ENCODE measurements at places on chromosomes 16 and 17.

- DNase-seq: no peak
Measured at GRCh38 chr16:54431041-54431996, 144.7 kb upstream of the IRX3 start.

- no peak for DNase-seq
Measured at GRCh38 chr16:10782628-10783027, 36.0 kb downstream of the TVP23A start.

DNA sequence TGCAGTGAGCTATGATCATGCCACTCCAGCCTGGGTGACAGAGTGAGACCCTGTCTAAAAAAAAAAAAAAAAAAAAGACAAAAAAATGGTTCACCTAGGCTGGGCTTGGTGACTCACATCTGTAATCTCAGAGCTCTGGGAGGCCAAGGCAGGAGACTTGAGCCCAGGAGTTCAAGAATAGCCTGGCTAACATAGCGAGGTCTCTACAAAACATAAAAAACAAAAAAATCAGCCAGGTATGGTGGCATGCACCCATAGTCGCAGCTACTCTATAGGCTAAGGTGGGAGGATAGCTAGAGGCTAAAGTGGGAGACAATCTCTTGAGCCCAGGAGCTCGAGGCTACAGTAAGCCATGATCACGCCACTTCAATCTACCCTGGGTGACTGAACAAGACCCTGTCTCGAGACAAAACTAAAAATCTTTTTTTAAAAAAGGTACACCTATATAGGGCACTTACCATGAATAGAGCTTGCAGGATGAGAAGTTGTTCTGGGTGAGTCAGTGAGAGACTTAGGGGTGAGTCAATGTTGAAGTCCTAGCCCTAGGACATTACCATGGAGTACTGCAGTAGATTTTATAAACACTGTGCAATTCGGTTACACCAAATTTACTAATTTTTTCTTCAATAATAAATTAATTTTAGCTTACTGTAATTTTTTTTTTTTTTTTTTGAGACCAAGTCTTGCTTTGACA is 19.0 kb downstream of the USP32 start:
- DNase-seq: no peak

- no peak for DNase-seq
Measured at GRCh38 chr17:77476931-77477805, 336.4 kb downstream of the SEC14L1 start.

- DNase-seq: no peak
Measured at GRCh38 chr16:57167953-57168352, 17.9 kb downstream of the PSME3IP1 start.

- DNase-seq: no peak
Measured at GRCh38 chr17:69103557-69104233, 38.0 kb downstream of the ABCA6 start.

GRCh38 chr16:88810912-88811768 is 588 bp downstream of the APRT start:
- DNase-seq: no peak

DNA sequence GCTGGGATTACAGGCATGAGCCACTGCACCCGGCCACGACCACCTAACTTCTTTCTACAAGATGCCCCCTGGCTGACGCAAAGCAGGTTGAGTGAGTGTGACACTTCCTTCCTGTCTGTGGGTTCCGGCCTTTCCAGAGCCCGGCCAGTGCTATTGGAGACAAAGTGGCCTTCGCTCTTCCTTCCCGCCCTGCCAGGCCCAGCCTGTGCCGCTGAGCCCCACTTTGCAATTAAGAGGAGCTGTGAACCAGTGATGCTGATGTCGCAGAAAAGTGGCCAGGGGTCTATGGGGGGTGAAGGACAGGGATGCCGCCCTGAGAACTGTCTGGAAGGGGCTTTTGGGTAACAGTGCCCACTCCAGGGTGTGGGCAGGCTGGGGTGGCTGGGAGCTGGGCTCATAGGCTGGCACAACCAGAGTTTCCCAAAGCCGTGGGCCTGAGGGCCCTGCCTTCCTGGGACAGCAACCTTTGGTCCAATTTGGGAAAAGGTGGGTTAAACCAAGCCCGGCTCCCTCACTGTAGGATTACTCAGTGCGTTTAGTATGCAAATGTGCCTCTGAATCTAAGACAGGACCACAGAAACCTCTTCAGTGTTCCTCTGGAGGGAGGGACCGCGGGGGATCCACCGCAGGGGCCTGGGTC is 174.9 kb downstream of the SEC14L1 start:
- no peak for DNase-seq

- no peak for DNase-seq
Measured at GRCh38 chr16:66521951-66522771, 27.8 kb downstream of the TK2 start.
